Endodermal cell (in vitro differentiated cells): ENCODE measurements at places on chromosomes 12 and 14. TPM values are rescaled to one million over a fixed set of nuclear protein-coding genes. Genes with fewer than 3 reads are reported as not detected.
A peak's percentile ranks its signal among the peaks of the same experiment; 100 is the strongest.

DNA sequence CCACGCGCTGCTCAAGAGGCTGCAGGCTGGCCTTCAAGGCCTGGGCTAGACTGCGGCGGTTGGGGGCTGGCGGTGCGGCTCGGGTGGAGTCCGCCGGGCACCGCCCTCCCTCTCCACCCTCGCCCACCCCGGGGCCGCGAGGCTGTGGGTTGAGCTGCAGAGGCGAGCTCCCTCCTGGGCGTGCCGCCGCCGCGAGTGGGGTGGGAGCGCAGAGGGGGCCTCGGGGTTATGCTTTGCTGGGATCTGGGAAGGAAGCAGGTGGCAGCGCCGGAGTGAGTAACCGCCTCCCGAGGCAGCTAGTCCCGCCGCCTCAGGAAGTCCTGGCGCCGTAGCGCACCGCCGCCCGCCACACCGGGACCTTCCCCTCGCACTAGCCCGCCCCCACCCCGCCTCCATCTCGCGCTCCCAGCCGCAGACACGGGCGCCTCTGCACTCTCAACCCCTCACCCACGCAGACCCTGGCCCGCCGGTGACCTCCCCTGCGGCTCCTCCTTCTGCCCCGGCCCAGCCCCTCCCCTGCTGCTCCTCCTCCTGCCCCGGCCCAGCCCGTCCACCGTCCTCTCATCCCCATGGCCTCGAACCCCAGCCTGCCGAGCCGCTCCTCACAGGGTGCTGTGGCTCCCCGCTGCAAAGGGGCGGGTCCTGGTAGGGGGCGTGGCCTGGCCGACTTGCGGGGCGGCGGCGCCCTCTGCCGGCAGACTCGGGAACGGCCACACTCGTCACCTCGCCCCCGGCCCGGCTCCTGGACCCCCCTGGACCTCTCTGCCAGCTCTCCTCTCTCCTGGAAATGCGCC, 16.6 kb downstream of the TAMALIN start:
- DNase-seq = peak; percentile 98
- peaks cover 34% of the 10 kb centered on the region for H3K27me3 ChIP-seq
- H3K4me1 ChIP-seq = no peaks in the 10 kb centered on the region
- no peaks in the 10 kb centered on the region for H3K36me3 ChIP-seq

GRCh38 chr14:74018174-74018585, 908 bp downstream of the ENTPD5 start:
- no peaks in the 10 kb centered on the region for H3K27me3 ChIP-seq
- no peak overlapping the region for H3K27ac ChIP-seq
- peaks cover 7% of the 10 kb centered on the region for H3K36me3 ChIP-seq
- H3K4me1 ChIP-seq = no peaks in the 10 kb centered on the region

GRCh38 chr12:43444940-43445564, 107.0 kb downstream of the ADAMTS20 start:
- no peak overlapping the region for H3K27ac ChIP-seq
- H3K27me3 ChIP-seq = no peaks in the 10 kb centered on the region
- H3K36me3 ChIP-seq = no peaks in the 10 kb centered on the region

- H3K36me3 ChIP-seq = no peaks in the 10 kb centered on the region
- no peak overlapping the region for H3K4me3 ChIP-seq
- no peak overlapping the region for H3K27ac ChIP-seq
- DNase-seq = no peak
- H3K27me3 ChIP-seq = peaks cover 57% of the 10 kb centered on the region
- no peaks in the 10 kb centered on the region for H3K4me1 ChIP-seq
These were observed 5.2 kb upstream of the NRDE2 start for GRCh38 chr14:90336985-90337384.

Gene RERGL
- total RNA-seq = not detected in 2 replicates

Gene TUBA1A
- total RNA-seq = 166 to 204 TPM (median 169 TPM) in 3 replicates
